ENCODE measurements at places on chromosomes 16 and 17.
A peak's percentile ranks its signal among the peaks of the same experiment; 100 is the strongest.

DNA sequence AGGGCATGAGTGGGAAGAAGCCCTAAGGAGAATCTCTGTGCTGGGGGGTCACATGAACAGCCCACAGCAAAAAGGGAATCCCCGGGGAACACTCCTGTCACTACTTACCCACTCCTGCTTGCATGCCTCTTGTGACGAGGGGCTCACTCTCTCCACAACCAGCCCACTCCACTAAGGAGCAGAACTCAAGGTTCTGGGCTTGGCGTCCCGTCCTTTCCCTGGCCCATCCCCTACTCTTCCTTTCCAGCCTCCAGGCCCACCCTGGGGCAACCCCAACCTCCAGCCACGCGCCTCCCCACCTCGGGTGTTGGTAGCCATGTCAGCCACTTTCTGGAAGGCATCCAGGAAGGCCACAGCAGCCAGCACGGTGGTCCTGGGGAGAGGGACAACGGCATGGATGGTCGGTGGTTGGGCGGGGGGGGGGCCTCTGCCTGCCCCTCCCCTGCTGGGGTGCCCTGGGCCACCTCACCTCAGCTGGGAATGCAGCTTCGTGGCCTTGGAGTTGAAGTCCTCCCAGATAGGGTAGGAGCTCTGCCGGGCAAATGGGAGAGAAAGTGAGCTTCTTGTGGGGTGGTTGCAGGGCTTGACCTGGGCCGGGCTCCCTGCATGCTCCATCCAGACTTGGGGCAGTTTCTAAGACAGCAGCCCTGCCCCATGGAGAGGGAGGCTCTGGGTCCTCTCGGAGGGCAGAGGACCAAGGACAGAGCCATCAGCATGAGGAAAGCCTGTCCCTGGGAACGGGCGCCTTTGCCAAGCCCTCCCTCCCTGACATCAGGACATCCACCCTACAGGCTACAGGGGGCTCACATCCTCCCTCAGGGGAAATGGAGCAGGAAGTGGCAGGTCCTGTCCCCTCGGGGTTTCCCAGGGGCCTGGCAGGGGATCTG is 5.1 kb downstream of the MTSS2 start:
- no peak for ATAC-seq

GRCh38 chr17:77961741-77962140 is 3.2 kb downstream of the TNRC6C start:
- ATAC-seq: no peak

DNA sequence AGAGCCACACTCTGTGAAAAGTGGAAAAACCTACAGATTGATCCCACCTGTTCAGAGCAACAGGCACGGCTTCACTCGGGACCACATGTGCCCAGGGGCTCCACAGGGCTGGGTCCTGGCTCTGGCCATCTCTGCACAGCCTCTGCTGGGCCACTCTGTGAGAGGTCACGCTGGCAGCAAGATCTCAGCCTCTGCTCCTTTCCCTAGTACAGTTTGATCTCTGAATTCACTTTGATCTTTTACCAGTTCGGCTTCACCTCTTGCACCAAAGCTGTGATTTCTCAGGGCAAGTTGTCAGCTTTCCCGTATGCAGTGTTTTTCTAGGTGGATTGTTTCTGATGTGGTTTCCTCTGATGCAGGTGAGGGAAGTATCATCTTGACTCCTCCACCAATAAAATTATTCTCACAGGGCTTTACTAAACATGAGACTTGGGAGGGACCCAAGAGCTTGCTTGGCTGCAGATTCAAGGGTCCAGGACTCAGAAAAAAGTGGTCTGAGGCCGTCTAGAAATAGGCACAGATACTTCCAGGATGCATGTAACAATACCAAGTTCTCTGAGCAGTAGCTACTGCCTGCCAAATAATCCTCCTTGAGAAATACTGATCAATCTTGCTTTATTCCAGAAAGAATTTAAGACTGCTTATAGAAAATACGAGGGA is 24.0 kb upstream of the ALDH3A1 start:
- ATAC-seq: no peak

DNA sequence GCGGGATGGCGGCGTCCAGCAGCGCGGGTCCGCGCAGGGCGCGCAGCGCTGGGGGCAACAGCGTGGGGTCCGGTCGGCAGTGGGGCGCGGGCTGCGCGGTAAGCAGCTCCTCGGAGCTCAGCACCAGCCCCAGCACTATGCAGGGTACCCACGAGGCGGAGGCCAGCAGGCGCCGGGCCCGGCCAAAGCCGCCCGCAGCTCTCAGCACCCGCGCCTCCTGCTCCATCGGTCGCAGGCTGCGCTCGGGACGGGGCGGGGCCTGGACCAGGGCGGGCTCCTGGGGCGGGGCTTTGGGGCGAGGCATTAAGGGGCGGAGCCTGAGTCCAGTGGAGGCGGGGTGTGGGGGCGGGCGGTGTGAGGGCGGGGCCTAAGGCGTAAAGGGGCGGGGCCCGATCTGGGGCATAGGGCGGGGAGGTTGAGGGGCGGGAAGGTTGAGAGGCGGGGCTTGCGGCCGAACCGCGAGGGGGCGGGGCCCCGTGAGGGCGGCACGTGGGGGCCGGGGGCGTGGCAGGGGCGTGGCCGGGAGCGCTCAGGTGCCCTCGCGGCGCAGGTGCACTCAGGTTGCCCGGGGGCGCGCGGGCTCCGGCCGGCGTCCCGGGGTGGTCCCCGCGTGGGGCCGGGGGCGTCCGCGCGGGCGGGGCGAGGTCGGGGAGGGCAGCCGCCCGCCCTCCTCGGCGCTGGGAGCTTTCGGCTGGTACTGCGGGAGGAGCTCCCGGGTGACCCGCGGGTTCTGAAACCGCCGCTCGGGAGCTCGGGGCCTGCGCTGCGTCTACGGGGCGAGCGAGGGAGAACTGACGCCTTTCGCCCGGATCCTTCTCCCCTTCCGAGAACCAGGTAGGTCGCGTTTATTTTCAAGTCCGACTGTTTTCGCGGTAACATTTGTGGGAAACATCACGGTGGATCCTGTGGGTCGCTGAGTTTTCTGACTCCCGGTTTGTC is 1.4 kb upstream of the SLC22A31 start:
- peak; percentile 77 for ATAC-seq

DNA sequence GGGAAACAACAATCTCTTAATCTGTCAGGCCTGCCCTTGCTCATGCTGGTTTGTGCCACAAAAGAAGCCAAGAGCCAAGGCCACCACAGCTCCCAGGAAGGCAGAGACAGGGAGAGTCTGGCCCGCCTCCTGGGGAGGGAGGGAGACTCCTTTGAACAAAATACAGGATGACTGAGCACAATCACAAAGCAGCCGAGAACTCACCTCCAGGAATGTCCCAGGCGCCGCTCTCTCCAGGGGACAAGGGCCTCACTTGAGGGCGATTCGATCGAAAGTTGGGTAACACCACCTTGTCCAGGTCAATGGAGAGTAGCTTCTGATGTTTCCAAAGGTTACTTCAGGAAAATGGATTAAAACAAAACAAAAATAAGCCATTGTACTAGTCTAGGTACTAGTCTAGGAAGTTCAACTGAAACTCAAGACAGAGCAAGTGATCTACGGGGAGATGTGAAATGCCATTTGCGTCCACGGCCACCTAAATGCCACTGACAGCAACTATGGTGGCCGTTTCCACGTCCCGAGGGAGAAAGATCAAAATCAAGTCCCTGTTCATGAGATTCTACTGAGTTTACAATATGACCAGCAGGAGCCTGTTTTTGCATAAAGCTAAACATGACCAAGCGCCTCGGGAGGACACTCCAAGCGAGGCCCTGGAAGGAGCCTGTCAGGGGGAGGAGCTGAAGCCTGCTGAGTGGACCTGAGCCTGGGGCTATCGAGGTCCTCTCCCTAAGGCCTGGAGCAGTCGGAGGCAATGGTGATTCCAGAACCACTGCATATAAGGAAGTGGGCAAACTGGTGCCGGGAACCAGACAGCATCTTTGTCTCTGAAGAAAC is 13.4 kb upstream of the SLC38A8 start:
- ATAC-seq: no peak

- no peak for ATAC-seq
Measured at GRCh38 chr17:74270333-74270732, 3.7 kb upstream of the DNAI2 start.

- no peak for ATAC-seq
Measured at GRCh38 chr16:16096858-16097213, 126.5 kb downstream of the ABCC6 start.

- peak; percentile 47 for ATAC-seq
Measured at GRCh38 chr16:88870608-88871348, 4.3 kb upstream of the PABPN1L start.

DNA sequence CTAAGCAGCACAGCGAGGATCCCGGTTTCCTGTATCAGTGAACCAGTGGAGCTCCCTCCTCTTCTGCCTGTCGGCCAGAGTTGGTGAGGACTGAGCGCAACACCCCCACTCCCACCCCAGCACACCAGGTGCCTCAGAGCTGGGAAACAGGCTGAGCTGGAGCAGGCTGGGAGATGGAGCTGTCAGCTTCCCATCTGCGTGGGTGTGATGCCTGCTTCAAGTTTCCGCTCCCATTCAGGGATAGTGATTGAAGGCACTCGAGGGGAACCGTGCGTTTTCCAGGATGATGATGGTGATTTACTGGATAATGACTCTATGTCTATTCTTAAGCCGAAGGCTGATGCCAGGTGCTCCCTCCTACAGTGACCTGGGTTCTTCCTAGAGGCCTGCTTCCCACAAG is 144.5 kb downstream of the TMEM132E start:
- no peak for ATAC-seq

DNA sequence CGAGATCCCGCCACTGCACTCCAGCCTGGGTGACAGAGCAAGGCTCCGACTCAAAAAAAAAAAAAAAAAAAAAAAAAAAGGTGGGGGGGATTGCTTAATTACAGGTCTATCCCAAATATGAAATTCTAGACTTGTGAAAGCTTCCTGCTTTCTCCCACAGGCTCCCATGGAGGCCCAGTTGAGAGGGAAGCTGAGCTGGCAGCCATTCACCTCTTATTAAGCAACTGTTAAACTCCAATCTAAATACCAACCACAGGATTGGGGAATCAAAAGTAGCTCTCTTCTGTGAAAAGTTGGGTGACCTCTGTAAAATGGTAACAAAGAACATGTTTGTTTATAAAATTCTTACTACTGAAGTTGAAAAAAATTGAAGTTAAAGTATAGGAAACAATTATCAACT is 45.8 kb upstream of the STAC2 start:
- no peak for ATAC-seq

DNA sequence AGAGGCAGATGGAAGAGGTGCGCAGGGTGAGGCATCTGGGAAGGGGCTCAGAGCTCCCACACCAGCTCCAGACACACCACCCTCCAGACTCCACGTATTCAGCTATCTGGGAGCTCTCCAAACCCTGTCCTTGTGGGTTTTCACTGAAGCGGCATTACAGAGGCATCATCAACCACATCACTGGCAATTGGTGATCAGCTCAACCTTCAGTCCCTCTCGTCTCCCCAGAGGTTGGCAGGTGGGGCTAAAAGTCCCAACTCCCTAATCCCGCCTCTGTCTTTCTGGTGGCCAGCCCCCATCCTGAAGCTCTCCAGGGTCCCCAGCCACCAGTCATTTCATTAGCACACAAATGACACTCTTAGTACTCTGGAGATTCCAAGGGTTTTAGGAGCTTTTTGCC is 123.9 kb downstream of the KCNJ12 start:
- no peak for ATAC-seq

- no peak for ATAC-seq
Measured at GRCh38 chr16:85448557-85449190, 164.4 kb upstream of the GSE1 start.

DNA sequence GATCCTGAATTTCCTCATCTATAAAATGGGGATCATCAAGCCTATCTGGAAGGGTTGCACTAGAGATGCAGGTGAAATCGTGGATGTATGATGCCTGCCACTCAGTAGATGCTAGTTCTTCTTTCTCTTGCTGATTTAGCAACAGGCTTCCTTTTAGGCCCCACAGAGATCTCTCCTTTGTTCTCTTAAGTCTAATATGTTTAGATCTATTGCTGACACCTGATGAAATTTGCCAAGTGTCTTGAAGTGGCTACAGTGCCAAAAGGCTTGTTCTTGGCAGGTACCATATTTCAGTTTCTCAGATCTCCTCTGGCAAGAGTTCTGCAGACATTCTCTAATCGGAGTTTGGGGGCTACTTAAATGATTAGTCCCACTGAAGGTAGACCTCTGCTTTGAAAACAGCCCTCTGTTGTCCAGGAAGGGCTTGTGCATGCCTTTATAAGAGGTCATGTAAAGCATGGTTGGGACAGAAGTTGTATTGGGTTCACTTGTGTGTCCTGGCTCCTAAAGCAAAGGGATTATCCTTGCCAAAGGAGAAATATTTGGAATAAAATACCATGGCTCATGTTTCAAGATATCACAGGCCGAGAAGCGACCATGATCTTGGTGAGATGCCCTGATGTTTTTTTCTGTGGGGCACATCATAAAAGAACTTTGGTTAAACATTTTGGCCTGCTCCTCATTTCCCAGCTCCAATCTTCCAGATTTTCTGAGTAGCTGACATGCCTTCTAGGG is 234.0 kb downstream of the MSI2 start:
- no peak for ATAC-seq

- peak; percentile 67 for ATAC-seq
Measured at GRCh38 chr16:1723450-1724147, 17.6 kb downstream of the MAPK8IP3 start.

- no peak for ATAC-seq
Measured at GRCh38 chr17:80097127-80097621, 4.2 kb upstream of the GAA start.

- ATAC-seq: no peak
Measured at GRCh38 chr17:795721-796120, 13.6 kb downstream of the MRM3 start.

DNA sequence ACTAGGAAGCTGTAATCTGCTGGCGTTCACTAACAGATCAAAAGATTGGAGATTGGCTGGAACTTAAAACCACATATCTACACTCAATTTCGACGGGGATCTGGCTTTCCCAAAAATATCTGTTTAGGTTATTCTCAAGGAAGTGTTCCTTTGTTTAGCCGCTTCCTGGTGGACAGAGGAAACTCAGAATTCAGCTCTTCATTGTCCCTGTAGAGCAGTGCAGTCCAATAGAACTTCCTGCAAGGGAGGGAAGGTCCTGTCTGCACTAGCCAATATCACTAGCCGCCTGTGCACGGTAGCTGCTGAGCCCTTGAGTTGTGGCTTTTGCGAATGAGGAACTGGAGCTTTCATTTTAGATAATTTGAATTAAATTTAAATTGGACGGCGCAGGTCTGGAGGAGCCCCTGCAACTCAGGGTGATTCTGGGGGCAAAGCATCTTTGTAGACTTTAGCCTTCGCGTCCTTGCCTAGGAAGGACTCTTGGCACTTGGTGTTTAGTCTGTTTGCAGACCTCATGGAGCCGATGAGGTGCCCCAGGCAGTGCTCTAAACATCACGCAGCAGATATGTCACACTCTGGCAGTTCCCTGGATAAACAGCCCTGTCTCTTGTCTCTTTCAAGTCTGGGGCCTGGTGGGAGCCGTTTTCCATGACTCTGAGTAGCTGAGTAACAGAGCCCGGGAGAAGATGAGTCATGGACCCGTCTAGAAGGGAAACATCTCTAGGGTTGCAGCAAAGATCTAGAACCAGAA is 122.2 kb downstream of the CCDC182 start:
- peak; percentile 79 for ATAC-seq
